OCI-LY7 (cell line): ENCODE measurements at places on chromosomes 5 and 9.
A peak's percentile ranks its signal among the peaks of the same experiment; 100 is the strongest.

- DNase-seq = no peak
Observed at GRCh38 chr9:90307167-90307833, 335.3 kb downstream of the DIRAS2 start.

- no peak for DNase-seq
Observed at GRCh38 chr5:86463339-86463738, 154.4 kb upstream of the COX7C start.

DNA sequence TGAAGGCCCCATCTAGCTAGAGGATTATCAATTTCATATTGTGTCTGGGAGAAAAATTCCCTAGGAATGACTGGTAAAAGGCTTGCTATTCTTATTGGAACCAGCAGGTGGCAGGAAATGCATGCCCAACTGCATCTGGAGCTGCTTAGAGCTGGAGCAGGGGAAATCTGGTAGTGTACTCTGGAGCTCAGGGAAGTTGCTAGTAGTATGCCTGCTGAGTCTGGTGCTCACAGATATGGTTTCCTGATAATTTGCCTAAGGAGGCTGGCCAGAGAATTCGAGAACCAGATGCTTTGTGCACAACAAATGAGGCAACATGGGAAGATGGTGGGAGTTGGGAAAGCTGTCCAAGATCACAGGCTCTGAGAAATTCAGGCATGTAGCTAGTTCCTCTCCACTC lies 53.7 kb downstream of the G3BP1 start:
- DNase-seq = peak; percentile 50

- DNase-seq = no peak
Observed at GRCh38 chr5:102638316-102638715, 116.8 kb upstream of the PAM start.
